Stimulated activated CD8-positive, alpha-beta memory T cell treated with anti-CD3 and anti-CD28 coated beads, Interleukin-15, amount 100 ng/mL, for 24 hours (primary cell): ENCODE measurements at places on chromosomes 13 and 19.

- DNase-seq = no peak
These were observed 150.7 kb downstream of the FOXO1 start for GRCh38 chr13:40515702-40516101.

DNA sequence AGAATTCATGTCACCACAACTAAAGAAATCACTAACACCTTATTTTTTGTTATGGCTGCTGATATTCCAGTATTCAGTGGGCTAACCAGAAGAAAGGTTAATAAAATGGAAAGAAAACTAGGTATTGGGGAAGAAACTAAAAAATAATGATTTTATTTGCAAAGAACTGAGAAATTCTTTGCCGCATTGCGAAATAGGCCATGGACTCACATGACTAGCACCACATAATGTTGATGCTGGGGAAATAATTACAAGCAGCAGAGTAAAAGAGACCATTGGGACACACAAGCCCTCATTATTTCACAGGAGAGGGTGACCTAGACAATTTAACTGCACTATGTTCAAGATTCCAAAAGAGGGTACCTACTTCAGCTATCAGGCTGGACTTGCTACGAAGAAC is 1411.5 kb downstream of the SLITRK5 start:
- DNase-seq = no peak

GRCh38 chr13:98234348-98234747 is 57.3 kb upstream of the RNF113B start:
- no peak for DNase-seq

GRCh38 chr13:33110713-33111413 is 94.6 kb downstream of the KL start:
- DNase-seq = no peak

DNA sequence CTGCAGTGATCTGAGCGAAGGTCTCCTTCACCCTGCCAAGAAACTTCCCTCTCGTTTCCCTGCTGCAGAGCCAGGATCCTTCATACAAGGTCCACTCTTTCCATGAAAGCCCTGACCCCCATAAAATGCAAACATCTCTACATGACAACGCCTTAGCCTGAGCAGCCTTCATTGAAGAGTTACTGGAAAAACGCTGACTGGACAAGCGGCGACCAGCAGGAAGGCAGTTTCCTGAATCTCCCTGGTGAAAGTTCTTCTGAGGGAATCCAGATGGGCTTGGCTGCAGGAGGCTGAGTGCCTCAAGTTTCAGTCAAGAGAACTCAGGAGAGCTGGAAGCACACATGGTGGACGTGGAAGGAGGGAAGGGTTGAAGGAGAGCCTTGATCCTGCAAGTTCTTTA is 17.7 kb downstream of the GSX1 start:
- no peak for DNase-seq

DNA sequence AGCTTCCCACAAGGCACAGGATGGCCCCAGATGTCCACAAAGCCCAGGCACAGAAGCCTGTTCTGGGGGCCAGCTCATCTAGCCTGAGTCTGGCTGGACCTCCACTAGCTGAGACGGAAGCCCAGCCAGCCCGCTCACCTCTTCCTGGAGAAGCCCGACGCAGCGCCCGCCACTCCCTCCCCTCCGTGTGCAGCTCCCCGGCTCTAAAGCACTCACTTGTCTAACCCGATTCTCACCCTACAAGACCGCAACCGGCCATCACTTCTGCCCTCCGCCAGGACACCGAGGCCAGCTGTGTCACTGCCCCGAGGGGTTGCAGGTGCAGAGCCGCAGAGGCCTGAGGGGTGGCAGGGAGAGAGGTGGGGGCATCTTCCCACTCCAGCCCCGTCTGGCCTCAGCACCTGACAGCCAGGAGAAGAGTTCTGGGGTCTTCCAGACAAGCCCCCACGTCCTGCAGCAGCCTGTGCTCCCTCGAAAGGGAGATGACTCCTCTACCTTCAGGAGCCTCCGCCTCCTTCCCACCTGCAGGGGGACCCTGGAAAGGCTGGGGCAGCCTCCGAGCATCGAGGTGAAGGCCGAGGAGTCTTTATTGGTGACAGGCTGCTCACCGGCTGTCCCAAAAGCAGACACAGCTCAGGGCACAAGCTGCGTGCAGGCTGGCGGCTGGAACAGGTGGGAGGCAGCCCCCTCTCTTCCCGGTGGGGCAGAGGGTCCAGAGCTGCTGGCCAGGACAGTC is 5.9 kb upstream of the DIRAS1 start:
- DNase-seq = no peak

DNA sequence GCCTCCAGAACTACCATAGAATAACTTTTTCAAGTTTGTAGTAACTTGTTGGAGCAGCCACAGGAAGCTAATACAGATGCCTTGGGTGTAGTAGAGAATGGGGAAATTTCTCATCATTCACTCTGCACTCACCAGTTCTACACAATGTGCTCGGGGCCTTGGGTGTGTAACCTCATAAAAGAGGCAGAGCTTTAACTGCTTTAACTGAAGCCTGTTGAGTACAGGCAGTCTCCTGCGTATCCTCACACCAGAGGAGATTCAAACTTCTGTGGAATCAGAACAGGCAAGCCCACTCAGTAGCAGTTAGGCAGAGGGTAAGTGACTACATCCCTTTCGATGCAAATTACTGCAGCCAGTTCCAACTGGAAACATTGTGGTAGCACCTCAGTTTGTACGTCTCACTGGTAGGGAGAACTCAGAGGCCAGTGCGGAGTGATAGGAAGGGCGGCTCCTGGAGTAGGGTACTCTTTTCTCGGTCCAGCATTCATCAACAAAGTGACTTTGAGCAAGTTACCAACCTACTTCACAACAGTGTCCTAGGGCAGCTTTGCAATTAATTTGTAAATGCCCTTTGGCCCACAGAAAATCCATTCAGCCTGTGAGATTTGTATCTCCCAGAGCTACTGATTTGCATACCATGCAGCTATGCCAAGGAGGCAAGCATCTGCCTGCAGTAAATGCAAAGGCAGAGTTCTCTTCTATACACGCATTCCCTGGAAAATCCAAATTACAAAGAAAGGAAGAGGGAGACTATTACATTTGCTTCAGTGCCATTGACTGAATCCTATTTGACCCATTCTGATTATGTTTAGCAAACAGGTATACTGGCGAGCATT is 904.3 kb downstream of the DIAPH3 start:
- DNase-seq = no peak

GRCh38 chr19:7418596-7418995 is 69.9 kb downstream of the ARHGEF18 start:
- DNase-seq = no peak
